Nephron progenitor cell (in vitro differentiated cells): ENCODE measurements at places on chromosomes 3 and 15.

DNA sequence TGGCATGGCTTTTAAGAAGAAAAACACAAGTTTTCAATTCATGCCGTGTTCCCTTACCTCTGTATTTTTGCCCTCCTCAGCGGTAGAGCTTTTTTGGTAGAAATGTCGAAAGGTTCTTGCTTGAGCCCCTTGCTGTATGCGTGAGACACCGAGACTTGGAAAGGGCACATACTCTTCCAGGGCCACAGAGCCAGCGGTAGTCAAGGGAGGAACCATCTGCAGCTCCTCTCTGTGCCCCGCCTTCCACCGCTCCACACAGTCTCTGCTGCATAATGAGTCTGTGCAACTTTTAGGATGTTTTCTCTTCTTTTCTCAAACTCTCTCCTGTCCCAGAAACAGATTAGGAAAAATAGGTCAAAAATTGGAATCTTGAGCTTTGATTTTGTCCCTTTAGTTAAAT lies 77.5 kb downstream of the LPP start:
- no peak for DNase-seq

GRCh38 chr3:72887705-72888545 lies at the start of gene GXYLT2:
Gene GXYLT2 (plus strand): TSS chr3:72888046. CDS start chr3:72888234, 188 bp downstream.
- DNase-seq: peak; percentile 85

DNA sequence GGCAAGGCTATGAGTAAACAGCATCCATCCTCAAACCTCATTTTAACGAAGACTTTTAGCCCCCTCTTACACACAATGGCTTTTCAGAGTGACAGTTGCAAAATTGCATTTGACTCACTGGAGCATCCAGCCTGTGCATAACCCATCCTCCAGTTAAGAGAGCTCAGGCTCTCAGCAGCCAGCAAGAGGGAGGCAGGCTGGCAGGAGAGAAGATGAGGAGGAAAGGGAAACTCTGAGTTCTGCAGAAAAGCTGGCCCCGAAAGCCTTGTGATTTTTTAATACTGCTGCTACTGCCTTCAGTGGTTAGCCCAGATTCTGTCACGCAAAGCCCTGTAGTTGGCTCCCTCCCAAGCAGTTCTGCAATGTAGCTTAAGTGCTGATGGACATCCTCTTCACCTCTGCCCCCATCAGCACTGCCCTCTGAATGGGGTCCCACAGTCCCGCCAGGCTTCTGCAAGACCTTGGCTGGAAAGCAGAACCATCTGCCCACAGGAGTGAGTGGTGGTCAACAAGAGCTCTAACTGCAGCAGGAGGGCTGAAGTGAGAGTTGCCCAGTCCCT lies 371.3 kb downstream of the EPHB1 start:
- no peak for DNase-seq

DNA sequence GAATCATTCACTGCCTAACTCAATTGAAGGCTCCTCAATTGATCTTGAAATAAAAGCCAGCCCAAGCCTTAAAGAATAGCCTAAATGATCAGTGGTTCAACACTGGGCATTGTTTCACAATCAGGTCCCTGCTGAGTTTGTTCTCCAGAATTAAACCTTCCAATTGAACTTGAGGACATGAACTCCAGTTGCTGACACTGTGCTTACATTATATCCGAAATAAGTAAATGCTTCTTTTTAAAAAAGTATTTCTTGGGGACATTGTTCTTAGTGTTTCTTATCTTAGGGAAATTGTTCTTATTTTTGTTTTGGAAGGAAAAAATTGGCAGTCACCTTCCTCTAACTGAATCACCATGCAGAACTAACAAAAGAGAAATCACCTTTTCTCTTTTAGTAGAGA lies 450.2 kb downstream of the RBMS3 start:
- DNase-seq: no peak

DNA sequence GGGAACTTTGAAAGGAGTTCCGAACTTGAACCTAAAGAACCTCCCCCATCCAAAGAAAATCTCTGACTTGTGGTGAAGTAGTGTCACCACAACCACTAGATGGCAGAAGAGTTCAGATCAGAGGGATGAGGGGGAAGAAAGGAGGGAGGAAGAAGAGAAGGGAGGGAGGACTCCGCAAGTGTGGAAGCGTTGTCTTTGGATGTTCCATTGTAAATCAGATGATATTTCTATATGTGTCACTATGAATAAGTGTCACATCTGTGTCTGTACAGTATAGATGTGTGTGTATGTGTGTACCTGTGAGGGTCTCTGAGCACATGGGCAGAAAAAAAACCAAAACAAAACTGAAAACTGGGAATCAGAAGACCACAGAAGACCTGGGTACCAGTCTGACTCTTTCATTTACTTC lies 16.9 kb downstream of the SLC24A1 start:
- DNase-seq: peak; percentile 36

GRCh38 chr3:40518067-40518466 lies 6.7 kb upstream of the ZNF621 start:
- DNase-seq: no peak

- no peak for DNase-seq
Observed at GRCh38 chr3:57007521-57008460, 52.7 kb upstream of the SPATA12 start.

DNA sequence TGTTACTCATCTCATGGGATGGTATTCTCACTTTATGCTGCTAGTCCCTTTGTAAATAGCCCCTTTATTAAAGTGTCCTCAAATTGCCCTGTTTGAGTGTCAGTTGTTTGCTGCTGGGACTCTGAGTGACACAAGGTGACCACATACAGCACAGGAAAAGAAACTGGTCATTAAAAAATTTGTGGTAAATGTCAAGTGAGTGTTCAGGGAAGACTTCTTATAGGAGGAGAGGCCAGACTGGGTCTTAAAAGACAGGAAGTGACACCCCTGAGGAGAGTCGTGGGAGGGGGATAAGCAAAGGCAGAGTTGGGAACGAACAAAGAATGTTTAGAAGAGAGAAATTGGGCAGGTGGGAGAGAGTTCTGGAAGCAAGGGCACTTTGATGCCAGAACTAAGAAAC lies 35.2 kb downstream of the CCR3 start:
- no peak for DNase-seq

DNA sequence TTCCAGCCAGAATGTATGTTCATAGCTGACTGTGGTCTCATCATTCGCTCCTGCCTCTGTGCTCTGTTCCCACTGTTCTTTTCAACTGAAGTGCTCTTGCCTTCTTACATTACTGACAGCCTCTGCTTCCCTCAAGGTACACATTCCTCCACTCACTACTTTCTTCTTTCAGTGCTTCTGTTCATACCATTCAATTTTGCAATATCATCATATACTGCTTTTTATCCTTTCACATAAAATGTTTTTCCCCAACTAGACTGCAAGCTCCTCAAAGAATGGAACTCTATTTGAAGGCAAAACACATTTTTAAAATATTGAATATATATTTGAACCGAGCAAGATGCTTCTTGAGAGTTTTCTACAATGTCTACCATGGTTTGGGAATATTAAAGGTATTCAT lies 291.1 kb downstream of the CTNNB1 start:
- DNase-seq: no peak

- no peak for DNase-seq
Observed at GRCh38 chr15:49827311-49827710, 206.5 kb downstream of the DTWD1 start.

DNA sequence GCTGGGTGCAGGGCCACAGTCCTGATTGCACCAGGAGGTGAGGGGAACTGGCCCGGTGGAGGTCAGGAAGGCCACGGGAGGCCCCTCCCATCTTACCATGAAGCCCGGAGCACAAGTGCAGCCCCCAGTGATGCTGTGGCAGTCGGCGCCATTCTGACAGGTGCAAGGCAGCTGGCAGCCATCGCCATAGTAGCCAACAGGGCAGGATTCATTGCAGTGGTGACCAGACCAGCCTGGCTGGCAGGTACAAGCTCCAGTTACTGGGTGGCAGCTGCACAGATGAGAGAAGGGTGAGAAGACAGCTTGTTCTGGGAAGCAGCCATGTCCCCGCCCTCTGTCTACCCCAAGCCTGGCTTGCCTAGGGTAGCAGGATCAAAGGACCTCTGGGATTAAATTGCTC lies 88.2 kb downstream of the RAB11A start:
- no peak for DNase-seq

DNA sequence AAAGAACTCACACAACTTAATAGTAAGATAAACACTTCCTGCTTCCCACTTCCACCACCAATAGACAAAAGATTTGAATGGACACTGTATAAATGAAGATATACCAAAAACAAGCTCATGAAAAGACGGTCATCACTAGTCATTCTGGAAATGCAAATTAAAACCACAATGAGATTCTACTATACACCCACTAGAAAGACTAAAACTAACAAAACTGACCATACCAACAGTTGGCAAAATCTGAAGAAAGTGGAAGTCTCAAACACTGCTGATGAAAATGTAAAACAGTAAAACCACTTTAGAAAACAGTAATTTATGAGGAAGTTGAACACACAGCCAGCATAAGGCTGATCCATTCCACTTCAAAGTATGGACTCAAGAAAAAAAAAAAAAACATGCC lies 35.6 kb upstream of the CD96 start:
- no peak for DNase-seq

- no peak for DNase-seq
Observed at GRCh38 chr15:86595741-86596140, 516.1 kb downstream of the AGBL1 start.

GRCh38 chr3:123559040-123559861 lies 25.6 kb downstream of the HACD2 start:
- DNase-seq: peak; percentile 36

DNA sequence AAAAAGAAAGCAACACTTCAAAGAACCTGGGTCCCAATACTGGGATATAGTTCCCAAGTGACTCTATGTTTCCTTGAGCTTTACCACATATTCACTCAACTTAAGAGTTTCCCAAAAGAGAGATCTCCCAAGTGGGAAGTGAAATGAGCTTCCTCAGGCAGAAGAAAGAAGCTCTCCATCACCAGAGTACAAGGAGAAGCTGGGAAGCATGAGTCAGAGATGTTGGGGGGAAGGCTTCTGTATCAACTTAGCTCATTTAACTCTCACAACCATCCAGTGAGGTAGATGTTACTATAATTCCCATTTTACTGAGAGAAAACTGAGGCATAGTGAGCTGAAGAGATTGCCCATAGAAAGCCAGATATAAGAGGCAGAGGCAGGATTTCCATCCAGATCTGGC lies 47.0 kb upstream of the TRIM42 start:
- DNase-seq: no peak

DNA sequence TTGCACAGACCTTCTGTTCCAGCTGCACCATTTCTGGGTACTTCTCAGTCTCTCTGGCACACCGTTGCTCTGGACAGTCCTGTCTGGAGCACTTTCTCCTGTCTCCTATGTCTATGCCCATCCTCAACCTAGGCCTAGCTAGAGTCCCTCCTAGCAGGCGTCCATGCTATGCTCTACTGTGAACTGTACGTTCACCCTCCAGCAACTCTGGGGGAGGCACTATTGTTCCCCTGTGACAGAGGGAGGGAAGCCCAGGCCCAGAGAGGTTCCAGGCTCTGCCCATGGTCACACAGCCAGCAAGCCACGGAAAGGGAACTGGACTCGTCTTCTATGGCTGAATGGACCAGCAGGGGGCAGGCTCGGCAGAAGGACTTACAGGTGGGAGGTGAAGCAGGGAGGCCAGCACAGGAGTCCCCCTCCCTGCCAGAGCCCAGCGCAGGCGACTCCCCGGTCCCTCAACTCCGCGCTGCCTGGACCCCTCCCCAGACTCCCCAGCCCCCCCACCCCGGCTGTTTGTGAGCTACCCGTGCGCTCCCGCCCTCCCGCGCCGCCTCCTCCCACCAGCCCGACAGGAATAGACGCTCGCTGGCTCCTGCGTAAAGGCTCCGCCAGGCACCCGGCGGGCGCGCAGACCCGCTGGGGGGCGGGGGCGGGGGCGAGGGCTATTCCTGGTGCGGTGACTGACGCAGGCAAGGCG lies 1.7 kb upstream of the LINGO1 start:
- DNase-seq: peak; percentile 88

GRCh38 chr15:60369696-60370095 lies 28.1 kb downstream of the ANXA2 start:
- DNase-seq: no peak

DNA sequence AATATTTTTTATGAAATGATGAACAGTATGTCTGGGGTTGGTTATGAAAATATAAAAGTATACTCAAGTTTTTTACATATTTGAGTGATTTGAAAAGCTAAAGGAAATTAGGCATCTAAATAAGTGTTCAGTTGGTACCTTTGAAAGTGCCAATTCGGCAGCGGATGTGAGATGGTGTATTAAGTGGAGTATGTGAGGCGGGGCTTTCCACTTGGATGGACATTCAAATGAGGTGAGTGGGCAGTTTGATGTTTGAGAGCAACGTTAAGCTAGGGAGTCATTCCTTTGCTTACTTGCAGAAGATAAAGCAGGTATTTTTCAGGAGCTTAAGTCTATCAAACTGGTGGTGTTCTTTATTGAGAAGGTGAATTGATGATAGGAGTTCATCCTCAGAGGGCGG lies 189.0 kb upstream of the GOLIM4 start:
- DNase-seq: no peak

DNA sequence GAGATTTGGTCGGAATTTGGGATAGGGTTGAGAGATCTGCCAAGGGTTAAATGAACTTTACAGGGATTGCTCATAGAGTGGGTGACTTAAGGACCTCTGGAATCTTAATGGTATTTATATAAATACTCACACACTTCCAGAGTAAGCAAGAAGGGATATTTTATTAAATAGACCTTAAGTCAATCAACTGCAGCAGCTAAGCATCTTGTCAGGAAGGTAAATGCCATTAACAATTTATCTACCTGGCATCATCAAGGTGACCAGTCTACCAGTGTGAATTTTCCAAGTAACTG lies 123.9 kb downstream of the FEZF2 start:
- no peak for DNase-seq

GRCh38 chr3:188207941-188208515 lies 54.1 kb downstream of the LPP start:
- DNase-seq: no peak
